ENCODE measurements at places on chromosomes 12 and 14.

GRCh38 chr14:23182372-23183157, 895 bp downstream of the SLC7A8 start:
- DNase-seq: peak; percentile 49

- no peak for DNase-seq
These were observed 121.6 kb downstream of the KTN1 start for GRCh38 chr14:55701638-55702037.

DNA sequence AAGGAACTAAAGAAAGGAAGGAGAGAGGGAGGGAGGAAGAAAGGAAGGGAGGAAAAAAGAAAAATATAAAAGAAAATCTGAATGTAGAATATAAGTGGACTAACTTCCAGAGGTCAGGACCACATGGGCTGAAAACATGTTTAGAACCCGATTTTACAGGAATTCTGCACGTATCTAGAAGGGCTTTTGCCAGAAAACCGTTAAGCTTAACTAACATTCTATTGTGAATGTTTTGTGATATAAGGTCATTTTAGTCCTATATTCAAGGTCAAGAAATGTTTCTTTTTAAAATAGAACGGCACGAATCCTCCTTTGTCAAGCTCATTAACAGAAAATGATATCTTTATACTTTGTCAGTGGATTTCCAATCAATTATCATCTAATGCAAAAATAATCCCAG, 13.1 kb downstream of the PTCSC3 start:
- DNase-seq: no peak

GRCh38 chr12:106304797-106305196, 2.3 kb downstream of the TCP11L2 start:
- no peak for DNase-seq

DNA sequence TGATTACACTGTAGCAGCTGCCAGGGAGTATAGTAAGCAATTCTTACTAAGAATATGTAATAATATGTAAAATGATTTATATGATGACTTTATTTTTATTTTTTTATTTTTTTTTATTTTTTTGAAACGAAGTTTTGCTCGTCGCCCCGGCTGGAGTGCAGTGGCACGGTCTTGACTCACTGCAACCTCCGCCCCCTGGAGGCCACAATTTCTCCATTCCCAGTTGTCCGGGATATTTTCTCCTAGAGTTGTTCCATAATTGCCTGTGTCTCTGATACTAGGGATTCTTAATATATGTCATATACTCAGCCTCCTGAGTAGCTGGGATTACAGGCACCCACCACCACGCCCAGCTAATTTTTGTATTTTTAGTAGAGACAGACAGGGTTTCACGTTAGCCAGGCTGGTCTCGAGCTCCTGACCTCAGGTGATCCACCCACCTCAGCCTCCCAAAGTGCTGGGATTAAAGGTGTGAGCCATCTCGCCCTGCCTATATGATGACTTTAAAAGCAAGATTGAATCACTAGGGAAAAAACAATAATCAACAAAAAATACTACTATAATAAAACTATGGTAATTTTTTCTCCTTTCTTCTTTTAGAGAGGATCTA, 12.2 kb upstream of the ITPR2 start:
- DNase-seq: peak; percentile 35

- no peak for DNase-seq
These were observed 90.7 kb downstream of the PTCSC3 start for GRCh38 chr14:36085861-36086260.

DNA sequence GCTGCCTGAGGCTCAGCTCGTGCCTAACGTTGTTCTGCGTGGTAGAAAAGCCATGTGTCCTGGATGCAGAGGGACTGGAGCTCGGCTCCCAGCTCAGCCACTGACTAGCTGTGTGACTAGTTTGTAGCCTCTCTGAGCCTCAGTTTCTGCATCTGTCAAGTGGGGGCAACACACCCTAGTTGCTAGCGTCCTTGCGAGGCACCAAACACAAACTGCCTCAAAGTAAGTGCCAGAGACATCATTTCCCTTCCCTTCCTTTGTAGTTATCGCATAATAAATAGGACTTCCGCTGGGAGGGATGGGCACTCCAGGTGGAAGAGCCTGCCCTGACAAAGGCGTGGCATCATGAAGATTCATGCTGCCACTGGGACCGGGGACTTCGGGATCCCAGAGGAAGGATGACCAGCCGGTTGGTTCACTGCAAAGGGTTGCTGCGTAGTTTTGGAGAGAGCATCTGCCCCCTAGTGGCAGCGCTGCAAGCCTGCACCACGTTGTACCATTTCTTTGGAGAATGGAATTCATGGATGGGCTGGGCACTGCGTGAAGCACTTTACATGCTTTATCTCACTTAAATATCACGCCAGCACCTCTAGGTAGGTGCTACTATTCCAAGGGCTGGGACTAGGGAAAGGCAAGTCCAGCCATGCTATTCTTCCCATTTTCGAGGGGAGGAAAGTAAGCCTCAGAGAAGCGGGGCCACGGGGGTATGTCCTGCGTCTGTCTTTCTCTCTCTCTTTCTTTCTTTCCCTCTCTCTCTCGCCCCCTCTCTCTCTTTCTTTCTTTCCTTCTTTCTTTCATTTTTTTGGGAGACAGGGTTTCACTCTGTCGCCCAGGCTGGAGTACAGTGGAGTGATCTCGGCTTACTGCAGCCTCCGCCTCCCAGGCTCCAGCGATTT, 4.6 kb downstream of the CCDC197 start:
- DNase-seq: peak; percentile 69

DNA sequence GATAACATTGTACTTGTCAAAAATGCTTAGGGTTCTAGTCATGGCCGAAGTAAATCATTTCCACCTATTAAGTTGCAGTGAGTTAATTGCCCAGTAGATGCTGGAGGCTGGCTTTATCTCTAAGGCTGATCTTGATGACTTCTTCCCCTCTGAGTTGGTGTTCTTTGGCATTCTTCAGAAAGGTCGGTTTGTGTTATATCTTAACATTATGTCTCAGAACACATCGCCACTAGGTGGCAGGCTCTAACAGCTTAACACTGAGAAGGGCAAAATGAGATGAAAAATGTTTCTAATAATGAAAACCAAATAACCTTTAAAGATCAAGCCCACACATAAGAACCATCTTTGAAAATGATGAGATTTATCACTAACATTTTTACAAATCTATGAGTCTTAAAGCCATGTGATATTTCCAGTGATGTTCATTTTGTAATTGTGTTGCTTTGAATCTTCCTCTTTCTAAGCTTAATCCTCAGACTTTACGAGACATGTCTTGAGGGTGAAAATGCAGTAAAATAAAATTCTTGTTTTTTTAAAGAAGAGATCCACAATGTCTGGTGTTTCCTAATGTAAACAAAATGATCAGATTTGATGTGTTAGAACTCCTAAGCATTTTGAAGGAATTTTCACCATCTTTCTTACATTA, 28.6 kb downstream of the SUDS3 start:
- DNase-seq: peak; percentile 77

- DNase-seq: no peak
These were observed 93.3 kb upstream of the HECTD1 start for GRCh38 chr14:31300883-31301282.

DNA sequence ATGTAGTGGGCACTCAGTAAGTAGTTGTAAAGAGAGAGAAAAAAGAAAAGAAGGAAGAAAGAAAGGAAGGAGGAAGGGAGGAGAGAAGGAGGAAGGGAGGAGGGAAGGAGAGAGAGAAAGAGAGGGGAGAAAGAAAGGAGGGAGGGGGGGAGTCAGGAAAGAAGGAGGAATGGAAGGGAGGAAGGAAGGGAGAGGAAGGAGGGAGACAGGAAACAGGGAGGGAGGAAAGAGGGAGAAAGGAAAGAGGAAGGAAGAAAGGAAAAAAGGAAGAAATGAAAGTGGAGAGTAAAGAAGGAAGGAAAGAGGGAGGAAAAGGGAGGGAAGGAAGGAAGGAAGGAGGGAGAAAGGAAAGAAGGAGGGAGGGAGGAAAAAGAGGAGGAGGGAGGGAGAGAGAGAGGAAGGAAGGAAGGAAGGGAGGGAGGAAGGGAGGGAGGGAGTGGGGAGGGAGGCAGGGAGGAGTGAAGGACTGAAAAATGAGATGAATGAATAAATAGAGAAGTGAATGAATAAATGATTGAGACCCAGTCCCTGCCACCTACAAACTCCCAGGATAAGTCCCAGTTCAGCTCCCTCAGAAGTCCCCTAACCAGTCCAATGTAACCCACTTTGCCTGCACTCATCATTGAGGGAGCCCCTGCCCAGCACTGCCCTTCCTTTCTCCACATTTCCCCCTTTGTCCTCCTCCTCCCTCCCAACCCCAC, 739.0 kb upstream of the TBX3 start:
- no peak for DNase-seq

DNA sequence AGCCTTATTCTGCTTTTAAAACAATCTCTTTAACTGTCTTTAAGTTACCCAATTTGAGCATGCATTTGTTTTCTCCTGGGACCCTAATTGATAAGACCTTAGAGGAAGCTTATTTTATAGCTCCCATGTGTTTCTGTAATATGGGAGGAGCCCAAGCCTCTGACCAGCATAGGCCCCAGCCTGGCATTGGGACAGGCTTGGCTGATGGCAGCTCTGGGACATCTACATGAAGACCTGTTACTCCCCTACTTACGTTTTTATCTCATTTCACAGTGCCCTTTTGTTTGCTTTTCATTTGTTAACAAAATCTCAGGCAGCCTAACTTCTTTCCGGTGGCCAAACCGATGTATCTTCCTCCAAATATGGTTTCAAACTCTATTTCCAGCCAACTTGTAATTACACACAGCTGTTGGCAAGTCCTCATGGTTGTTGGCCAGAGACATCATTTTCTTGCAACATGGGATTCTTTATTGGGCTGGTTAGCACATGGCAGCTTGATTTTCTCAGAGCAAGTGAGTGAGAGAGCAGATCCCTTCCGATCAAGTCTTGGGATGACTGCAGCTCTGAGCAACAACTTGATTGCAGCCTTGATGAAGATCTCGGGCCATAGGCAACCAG, 1117.5 kb downstream of the AACS start:
- no peak for DNase-seq

GRCh38 chr12:22228022-22228875, 106.3 kb downstream of the ST8SIA1 start:
- no peak for DNase-seq

DNA sequence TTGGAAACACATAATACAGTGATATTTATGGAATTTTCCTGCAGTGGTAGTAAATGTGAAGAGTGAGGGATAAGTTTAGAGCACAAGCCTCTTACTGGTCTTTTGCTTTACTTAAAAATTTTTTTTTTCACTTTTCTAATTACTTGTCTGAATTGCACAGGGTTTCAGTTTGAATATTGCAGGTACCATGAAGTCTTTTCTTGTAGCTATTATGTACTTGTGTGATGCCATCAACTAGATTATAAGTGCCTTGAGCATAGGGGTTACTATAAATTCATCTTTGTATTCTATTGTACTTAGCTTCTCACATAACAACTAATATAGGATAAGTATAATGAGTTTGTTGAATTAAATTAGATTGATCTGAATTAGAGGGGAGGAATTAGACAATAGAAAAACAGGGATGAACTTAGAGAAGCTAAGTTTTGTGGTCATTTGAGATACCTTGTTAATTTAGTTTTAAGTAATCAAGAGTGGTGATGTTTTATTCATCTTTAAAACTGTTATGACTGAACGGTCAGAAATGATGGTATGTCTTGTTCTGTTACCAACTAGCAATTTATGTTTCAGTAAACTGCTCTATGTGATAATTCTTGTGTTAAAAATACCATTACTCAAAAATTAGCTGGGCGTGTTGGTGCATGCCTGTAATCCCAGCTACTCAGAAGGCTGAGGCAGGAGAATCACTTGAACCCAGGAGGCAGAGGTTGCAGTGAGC, 42.1 kb downstream of the CCDC91 start:
- DNase-seq: no peak

DNA sequence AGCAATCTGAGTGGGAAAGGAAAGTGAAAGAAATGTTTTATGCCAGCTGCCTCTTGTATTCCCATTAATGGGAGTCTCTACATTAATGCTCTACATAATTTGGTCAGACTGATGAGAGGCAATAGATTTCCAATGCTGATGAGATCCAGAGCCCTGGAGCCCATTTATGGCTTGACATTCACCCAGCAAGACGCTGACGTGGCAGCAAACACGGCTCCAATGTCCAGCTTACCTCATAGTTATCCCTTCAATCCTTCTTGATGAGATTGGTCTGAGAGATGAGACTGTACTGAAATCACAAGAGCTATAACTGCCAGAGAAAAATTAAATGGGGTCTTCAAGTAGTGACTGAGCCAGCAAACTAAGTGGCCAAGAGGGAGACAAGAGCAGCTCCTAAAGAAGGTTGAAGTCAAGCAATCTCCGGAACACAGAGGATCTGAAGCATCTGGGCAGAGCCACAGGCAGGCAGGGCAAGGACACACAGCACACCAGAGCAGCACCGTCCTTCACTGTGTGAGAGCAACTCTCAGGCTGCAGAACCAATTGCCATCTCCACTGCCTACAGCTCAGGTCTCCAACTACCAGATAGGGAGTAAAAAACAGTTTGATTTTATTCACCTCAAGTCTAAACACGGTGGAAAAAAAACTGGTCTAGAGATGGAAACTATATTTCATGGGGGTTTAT, 7.3 kb upstream of the MYO1A start:
- DNase-seq: no peak

- DNase-seq: no peak
These were observed 207.7 kb downstream of the SLC6A15 start for GRCh38 chr12:84704856-84705255.

GRCh38 chr12:43805149-43805859, 813 bp downstream of the TWF1 start:
- DNase-seq: no peak

DNA sequence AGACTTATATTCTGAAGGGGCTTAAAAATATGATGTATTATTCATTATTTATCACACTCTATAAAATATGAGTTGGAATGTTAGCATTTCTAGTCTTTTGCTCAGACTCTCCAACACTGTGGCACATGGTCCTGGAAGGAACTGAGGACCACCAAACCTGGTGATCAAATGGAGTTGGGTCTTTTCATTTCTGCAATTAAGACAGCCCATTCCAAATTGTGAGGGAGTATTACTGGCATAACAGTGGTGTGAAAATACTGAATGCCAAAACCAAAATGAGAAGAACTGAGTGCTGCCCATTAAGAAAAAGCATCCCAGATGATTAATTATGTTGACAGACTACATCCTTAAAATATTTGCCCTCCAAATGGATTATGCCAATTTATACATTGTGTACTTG, 90.8 kb downstream of the NPAS3 start:
- no peak for DNase-seq

DNA sequence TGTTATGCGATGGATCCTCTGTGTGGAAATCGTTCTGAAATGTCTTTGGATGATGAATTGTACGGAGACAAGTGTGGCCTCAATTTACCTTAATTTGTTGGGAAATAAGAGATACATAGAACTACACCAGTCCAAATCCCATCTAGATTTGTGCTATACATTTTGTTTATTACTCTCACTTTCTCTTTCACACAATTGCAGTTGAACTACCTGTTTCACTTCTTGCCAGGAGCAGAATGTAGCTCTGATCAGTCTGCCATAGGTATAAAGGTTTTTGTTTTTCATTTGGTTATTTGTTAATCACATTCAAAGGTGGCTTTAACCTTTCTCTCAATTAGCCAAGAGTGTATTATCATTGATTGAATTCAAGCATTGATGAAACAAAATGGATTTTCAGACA, 268.2 kb downstream of the SNAPC1 start:
- DNase-seq: no peak

- no peak for DNase-seq
These were observed 416.8 kb downstream of the CCDC91 start for GRCh38 chr12:28606967-28607557.
